ENCODE measurements at places on chromosomes 7 and 10. TPM values are rescaled to one million over a fixed set of nuclear protein-coding genes. Genes with fewer than 3 reads are reported as not detected.

Gene PNLIPRP2
- total RNA-seq = not detected

Gene RAMP3
- not detected for total RNA-seq

GRCh38 chr7:29569648-29570047 is 6.0 kb downstream of the PRR15 start:
- no peak for DNase-seq

GRCh38 chr7:115008465-115009114 is 86.7 kb downstream of the MDFIC start:
- DNase-seq = peak; percentile 71

Gene PPP1R9A
- 8.5 TPM for total RNA-seq

DNA sequence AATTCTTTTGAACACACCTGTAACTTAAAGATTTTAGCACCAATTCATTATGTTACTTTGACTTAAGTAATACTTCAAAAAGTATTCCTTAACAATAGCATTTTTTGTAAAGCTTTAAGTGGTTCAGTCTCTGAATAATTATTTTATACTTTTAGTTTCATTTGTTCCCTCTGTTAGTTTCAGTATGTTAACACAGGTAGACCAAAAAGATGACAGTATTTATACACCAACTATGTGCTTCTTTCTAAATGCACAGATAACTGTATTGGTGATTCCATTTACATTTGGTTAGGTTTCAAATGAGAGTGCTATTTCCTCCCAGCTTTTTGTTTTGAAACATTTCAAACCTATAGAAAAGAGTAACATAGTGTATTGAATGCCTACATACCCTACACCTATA is 14.0 kb downstream of the RALA start:
- no peak for DNase-seq

GRCh38 chr10:28363376-28363775 is 60.5 kb upstream of the MPP7 start:
- no peak for DNase-seq

Gene HERPUD2
- total RNA-seq = 24.6 TPM

GRCh38 chr10:93434991-93435491 is 47.1 kb downstream of the MYOF start:
- no peak for DNase-seq

Gene OR2A5
- not detected for total RNA-seq

DNA sequence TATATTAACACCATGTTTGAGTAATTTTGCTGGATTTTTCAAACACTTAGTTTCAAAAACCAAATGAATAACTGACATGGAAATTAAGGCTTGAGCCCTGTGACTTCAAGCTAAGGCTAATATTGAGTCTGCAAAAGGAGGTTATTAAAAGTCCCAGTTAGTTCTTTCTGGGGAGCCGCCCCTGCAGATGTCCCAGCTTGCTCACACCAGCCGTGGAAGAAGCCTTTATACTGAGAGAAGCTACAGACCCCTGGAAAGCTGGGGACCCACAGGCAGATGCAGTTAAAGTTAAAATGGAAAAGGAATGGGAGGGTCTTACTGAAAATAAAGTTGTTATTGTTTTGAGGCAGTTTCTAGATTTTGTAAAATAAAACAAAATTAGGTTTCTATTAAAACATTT is 18.5 kb upstream of the ZNF680 start:
- no peak for DNase-seq

- DNase-seq = no peak
Observed at GRCh38 chr10:131186547-131187253, 124.8 kb downstream of the TCERG1L start.

GRCh38 chr10:71572962-71573361 is 146.6 kb downstream of the C10orf105 start:
- no peak for DNase-seq

GRCh38 chr10:63627396-63627795 is 106.2 kb downstream of the REEP3 start:
- no peak for DNase-seq

Gene TAS2R5
- 0.52 TPM for total RNA-seq

GRCh38 chr7:128194533-128195282 is 46.4 kb upstream of the LEP start:
- DNase-seq = no peak

- DNase-seq = no peak
Observed at GRCh38 chr10:100505164-100505563, 14.5 kb downstream of the SEC31B start.

Gene IQUB
- total RNA-seq = 1.1 TPM
